NCI-H774 (cell line): ENCODE measurements at places on chromosomes 2 and 18.

DNA sequence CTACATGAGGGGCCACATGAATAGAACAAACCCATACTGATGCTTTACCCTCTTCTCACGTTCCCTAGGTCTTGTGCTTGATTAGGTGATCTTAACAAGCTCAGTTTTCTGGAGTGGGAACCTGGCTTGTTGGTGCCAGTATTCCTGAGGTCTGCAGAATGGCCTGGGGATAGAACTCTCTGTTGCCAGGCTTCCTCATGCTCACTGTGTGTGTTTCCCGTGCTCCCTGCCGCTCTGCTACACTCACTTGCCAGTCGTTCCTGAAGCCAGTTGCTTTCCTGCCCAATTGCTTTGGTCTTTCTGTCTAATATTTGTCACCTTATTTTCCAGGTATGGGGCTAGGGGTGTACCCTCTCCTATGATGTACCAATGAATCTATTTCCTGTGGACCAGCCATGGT, 2111.5 kb upstream of the PIK3C3 start:
- no peak for DNase-seq

DNA sequence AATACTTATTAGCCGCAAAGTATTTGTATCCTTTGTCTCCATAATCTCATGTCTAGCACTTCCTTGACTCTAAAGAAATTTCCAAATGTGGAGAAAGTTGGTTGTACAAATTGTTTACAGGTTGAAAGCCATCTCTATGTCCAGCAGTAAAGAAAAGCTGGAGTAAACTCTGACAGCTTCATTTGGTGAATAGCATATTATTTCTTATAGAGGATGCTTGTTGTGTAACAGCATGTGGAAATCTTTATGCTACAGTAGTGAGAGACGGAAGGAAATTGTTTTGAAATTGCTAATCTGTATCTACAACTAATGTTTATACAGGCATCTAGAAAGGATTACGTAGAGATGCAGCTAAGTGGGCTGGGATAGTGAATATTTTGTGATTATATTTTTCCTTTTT, 78.5 kb downstream of the UGGT1 start:
- no peak for DNase-seq

GRCh38 chr2:42230891-42231290, 61.7 kb downstream of the EML4 start:
- no peak for DNase-seq

- no peak for DNase-seq
Measured at GRCh38 chr18:64202210-64202836, 53.4 kb upstream of the LINC00305 start.

GRCh38 chr18:32552421-32553030, 81.8 kb upstream of the GAREM1 start:
- DNase-seq, result peak; percentile 76

GRCh38 chr2:45929674-45930395, 278.4 kb downstream of the PRKCE start:
- DNase-seq, result no peak

- DNase-seq, result peak; percentile 19
Measured at GRCh38 chr2:197516393-197516761, 511 bp downstream of the MOB4 start.

DNA sequence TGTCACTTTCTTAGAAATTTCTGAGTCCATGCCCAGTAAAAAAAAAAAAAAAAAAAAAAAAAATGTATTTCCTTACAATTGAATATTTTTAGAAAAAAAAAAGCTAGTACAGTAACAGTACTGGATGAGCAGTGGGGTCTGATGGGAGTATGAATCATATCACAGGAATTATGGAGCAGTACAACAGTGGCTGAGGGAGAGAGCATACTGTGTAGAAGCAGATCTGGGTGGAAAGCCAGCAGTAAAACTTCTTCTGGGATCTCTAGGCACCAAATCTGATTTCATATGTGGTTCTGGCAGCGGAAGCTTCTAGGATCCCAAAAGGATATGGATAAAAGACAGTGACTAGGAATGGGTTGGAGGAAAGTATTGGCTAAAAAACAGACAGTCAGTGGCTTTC, 414.9 kb upstream of the FSHR start:
- DNase-seq, result no peak
